Thoracic aorta (tissue), 2 donors: ENCODE measurements at places on chromosomes 2 and 18.

- no peak for DNase-seq
These were observed 133.8 kb upstream of the NT5C1B start for GRCh38 chr2:18723219-18723618.

DNA sequence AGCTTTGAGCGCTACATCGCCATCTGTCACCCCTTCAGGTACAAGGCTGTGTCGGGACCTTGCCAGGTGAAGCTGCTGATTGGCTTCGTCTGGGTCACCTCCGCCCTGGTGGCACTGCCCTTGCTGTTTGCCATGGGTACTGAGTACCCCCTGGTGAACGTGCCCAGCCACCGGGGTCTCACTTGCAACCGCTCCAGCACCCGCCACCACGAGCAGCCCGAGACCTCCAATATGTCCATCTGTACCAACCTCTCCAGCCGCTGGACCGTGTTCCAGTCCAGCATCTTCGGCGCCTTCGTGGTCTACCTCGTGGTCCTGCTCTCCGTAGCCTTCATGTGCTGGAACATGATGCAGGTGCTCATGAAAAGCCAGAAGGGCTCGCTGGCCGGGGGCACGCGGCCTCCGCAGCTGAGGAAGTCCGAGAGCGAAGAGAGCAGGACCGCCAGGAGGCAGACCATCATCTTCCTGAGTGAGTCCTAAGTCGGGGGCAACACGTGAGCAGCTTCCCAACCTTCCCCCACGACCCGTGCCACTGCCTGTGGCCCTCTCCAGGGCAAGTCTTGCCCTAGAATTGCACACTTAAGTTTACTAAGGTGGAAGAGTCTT, 928 bp downstream of the GPR39 start:
- DNase-seq, result no peak

DNA sequence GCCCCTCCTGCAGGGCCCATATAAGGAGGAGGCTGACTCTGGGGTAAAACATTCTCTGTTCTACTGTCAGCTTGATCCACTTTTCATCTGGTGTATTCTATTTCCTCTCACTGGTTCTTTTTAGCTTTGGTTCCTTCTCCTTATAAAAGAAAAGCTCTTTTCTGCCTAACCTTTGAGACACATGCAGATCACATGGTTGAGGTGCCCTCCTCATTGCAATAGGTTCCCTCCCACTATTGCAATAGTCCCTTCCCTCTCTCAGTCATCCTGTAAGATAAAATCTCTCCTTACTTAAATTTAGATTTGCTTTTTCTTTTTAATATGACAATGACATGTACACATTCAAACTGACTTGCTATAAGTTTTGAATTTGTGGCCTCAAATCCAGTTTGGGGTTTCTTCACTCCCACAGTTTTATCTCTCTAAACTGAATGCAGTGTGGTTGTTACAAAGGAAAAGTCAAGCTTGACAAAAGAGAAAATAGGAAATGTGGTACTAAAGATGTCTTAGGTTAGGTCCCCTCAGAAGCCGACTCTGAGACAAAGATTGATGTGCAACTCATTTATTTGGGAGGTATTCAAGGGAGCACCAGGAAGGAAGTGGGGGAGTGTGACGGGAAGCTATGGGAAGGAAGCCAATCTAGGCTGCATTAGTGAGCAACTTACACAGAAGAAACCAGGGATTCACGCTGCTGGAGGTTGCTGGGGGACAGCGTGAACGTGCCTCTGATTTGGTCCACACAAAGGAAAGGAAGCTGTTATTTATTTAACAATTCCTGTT, 127.6 kb upstream of the LINC00305 start:
- no peak for DNase-seq

DNA sequence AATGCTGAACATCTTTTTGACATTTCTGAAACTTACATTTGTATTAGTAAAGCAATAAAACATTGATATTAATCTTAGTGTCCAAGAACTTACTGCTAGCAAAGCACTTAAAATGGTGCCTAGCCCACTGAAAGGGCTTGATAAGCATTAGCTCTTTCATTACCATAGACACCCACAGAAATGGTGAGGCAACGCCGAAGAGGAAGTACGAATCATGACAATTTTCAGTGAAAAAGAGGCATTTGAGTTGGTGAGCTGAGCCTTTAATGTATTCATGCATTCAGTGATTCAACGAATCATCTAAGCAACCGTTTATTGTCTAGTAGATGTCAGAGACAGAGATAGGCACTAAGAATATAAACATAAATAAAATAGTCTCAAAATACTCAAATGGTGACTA, 101.1 kb downstream of the PIGN start:
- DNase-seq, result no peak

GRCh38 chr2:136255127-136255526, 137.2 kb upstream of the CXCR4 start:
- no peak for DNase-seq

DNA sequence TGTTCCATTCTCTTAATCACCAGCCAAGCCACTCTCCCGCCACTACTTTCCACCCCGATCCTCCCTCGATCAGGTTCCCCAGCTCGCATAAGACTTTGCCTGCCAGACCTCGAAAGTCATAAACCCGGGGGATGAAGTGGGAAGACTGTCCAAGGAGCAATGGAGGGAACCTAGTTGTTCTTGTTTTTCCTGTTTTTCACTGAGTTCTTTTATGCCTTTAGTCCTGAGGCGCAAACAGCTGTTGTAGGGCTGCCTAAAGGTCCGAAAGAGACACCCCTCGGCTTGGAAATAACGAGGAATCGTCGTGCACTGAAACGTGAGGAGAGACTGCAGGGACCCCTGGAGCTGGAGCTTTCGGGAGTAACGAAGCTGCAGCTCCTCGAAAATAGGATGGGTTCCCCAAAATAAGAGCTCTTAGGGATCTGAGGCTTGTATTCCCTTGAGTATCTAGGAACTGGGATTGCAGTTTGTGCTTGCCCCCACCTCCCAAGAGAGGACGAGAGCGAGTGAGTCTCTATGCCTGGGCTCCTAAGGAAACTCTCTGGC, 1.7 kb upstream of the HOXD12 start:
- no peak for DNase-seq

- no peak for DNase-seq
These were observed 340.0 kb upstream of the MEX3C start for GRCh38 chr18:51537487-51537886.

DNA sequence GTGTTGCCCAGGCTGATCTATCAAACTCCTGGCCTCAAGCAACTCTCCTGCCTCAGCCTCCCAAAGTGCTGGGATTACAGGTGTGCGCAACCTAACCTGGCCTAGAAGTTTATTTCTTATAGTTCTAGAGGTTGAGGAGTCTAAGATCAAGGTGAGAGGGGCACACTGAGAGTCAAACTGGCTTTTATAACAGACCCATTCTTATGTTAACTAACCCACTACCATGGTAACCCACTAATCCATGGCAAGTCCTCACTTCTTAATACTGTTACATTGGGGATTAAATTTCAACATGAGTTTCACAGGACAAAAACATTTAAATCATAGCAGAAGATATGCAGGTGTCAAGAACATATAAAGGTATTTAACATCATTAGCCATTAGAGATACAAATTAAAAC, 50.6 kb downstream of the MDH1 start:
- no peak for DNase-seq

- DNase-seq, result no peak
These were observed 155.8 kb upstream of the ALKAL2 start for GRCh38 chr2:443741-444140.

DNA sequence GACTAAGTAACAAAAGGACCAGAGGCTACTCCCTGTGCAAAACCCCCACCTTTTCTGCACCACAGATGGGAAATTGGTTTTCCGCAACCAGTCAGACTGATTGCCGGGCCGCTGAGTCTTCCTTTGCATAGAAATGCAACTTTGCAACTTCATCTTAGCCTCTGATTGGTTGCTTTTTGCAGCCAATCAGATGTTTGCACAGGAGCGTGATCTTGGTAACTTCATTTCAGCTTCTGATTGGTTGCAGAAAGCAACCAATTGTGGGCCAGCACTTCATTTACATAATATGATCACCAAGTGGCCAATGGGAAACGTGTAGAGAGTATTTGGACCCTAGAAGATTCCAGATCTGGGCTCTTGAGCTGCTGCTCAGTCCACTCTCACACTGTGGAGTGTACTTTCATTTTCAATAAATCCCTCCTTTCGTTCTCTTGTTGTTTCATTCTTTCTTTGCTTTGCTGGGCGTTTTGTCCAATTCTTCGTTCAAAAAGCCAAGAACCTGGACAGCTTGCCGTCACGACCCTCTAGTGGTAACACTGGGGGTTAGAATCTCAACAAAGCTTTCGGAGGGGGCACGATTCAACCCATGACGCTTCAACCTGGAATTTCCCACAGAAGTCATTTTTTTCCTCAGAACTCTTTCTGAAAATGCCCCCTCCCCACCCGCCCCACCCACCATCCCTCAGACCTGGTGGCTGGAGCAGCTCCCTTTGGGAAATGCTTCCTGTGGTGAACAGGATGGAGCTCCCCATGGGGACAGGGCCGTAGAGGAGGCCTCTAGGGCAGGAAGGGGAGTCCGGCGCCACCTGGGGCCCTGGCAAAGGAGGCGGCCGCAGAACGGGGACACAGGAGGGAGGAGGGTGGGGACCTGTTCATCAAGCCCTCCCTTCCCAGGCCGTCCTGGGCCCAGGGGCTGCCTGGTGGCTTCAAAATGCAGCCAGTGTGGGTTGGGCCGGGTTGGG, 31.8 kb upstream of the KCNF1 start:
- DNase-seq, result no peak

- no peak for DNase-seq
These were observed 25.1 kb downstream of the MEIS1 start for GRCh38 chr2:66460031-66460430.

DNA sequence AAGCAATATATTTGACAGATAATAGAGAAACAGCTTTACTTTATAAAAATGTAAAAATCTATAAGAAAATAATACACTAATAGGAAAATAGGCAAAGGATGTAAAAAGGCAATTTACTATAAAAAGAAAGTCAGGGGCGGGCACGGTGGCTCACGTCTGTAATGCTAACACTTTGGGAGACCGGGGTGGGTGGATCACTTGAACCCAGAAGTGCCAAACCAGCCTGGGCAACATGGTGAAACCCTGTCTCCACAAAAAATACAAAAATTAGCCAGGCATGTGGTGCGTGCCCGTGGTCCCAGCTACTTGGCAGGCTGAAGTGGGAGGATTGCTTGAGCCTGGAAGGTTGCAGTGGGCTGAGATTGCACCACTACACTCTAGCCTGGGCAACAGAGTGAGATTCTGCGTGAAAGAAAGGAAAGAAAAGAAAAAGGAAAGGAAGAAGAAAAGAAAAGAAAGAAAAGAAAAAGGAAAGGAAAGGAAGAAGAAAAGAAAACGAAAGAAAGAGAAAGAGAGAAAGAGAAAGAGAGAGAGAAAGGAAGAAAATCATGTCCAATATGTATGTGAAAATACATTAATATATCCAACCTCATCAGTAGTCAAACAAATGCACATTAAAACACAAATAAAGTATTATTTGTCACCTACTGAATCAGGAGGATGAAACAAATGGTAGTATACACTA, 65.1 kb downstream of the ADD2 start:
- no peak for DNase-seq

DNA sequence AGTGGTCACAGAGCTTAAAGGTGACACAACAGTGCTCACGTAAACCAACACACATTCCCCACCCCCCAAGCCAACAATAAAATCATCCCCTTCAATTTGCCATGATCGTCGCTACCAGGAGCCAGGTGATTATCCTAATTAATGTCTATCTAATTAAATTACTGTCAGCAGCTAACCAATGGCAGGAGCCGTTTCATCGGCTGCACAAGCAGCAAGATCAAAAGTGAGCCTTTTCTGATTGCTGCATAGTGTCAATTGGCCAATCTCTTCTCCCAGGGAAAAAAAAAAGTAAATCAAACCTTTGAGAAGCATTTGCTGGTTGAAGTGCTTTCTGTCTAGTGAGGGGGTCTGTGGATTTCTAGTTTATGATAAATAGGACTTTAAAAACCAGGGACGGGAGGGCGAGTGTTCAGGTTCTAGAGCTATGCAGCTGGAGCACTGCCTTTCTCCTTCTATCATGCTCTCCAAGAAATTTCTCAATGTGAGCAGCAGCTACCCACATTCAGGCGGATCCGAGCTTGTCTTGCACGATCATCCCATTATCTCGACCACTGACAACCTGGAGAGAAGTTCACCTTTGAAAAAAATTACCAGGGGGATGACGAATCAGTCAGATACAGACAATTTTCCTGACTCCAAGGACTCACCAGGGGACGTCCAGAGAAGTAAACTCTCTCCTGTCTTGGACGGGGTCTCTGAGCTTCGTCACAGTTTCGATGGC, at the start of gene TBR1:
TBR1 (plus strand) TSS at position 311 of the 721 bp plus-strand sequence; CDS start at position 425, 114 bp downstream.
- no peak for DNase-seq

DNA sequence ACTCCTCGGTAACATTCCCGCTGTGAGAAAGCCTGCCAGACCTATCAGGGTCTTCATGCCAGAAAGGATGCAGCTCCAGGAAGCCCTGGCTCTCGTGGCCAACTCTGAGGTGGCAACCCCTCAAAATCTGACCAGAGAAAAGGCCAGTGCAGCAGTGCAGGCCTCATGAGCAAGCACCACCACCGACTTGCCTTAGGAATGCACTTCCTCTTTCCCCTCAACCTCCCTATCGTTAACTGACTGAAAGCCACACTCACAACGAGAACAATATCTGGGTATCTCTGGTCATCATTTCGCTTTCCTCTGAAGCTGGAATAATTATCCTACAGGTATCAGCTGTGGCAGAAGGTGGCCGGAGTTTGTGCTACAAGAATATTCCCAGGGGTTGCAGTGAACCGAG, 101.4 kb upstream of the POU3F3 start:
- no peak for DNase-seq

DNA sequence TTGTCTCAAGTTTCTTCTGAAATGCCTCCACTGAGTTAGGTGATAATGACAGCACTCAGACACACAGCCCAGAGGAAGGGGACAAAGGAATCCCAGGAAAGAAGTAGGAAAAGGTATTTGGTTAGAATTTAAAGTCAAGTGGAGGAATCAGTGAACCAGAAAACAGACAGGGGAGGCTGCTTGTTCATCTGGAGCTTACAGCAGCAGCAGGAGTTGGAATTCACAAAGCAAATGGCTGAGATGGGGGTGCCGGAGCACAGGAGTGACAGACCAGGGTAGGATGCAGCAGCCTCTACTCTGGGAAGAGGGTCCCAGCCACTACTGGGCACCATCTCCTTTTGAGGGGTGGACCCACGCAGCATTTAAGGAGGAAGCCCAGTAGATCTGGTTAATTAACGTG, 104.8 kb downstream of the ST6GAL2 start:
- no peak for DNase-seq

GRCh38 chr2:204160989-204161388, 224.4 kb downstream of the ICOS start:
- DNase-seq, result no peak

DNA sequence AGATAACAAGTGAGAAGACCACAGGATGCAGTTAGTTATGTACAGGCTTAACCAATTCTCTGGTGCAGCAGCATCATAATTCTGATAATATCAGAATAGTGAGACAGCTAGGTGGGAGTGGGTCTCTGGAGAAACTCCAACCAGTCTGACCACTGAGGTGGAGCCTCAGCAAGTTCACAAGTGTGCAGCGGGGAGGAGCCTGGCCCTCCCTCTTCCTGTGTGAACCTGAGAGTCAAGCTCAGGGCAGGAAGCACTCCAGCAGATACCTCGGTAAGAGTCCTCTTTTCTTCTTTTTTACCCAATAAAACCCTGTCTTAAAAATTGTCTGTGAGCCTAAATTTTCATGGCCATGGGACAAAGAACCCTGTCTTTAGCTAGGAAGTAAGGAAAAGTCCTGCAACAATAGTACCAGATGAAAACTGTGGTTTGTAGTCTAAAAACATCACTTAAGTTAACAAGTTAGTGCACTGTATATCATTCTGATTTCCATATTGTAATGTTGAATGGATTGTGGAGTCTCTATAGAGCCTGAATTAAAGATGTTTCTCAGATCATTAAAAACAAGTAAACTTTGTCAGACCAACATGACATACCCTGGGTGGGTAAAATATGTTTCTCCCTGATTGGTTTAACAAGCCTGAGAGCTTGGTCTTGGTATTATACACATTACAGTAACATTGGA, 370.8 kb downstream of the TMEM182 start:
- DNase-seq, result no peak
